Bone marrow (tissue), 2 donors: ENCODE measurements at places on chromosomes 16 and 17.

GRCh38 chr17:1714427-1714979, 4.3 kb upstream of the TLCD2 start:
- DNase-seq, result peak; percentile 24

- no peak for DNase-seq
Measured at GRCh38 chr17:49890077-49890821, 42.4 kb upstream of the TAC4 start.

DNA sequence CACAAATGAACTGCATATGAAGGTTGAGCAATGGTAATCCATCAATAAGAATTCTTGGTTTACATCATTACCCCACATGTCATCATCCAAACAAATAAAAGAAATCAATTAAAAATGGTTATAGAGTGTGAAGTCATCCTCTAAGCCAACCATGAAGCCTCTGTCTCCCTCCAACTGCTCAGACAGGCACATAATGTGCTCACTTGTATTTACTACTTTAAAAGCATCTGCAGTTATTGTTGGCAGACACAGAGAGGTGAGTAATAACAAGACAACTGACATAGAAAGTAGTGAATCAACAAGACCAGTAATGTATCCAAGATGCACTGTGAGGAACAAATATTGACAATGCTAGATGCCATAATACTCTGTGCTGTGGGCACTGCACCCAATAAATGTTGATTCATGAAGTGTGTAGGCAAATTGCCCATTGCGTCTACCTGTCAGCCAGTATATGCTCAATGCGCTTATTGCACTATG, 20.0 kb downstream of the ADAMTS18 start:
- no peak for DNase-seq

DNA sequence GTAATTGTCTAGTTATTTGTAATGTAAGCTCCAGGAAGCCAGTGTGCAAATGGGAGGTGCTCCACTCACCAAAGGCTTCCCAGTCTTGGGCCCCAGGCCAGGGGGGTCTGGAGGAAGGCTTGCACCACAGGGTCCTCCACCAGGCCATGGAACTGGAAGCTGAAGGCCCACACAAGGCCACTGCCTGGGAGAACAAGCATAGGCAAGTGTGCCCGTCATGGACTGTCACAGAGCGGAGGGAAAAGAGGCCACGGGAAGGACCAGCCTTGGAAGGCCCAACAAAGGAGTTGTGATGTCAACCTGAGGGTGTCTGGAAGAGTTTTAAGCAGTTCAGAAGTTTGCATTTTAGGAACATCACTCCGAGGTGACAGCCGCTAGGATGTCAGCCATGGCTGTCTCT, 3.0 kb upstream of the SRRM2 start:
- DNase-seq, result no peak

- DNase-seq, result no peak
Measured at GRCh38 chr16:12375046-12375740, 398.7 kb downstream of the SNX29 start.
